Inflammatory macrophage (primary cell): ENCODE measurements at places on chromosomes 2 and 18.

DNA sequence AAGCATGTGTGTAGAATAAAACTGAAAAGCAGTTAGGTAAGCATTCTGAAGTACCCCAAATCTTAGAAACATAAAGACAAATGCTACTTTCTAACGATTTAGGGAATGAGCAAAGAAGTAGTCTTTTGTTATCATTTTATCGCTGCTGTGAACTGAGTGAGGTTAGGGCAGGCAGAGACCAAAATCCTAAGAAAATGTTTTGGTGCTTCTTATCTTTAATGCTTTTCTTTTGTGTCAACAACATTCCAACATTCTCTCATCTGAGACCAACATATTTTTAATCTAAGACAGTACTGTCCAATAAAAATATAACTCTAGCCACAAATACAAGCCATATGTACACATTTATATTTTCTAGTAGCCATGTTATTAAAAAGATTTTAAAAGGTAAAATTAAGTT is 789.4 kb upstream of the PIK3C3 start:
- no peak for DNase-seq

GRCh38 chr2:20578895-20579825 is 71.7 kb downstream of the HS1BP3 start:
- peak; percentile 25 for DNase-seq

DNA sequence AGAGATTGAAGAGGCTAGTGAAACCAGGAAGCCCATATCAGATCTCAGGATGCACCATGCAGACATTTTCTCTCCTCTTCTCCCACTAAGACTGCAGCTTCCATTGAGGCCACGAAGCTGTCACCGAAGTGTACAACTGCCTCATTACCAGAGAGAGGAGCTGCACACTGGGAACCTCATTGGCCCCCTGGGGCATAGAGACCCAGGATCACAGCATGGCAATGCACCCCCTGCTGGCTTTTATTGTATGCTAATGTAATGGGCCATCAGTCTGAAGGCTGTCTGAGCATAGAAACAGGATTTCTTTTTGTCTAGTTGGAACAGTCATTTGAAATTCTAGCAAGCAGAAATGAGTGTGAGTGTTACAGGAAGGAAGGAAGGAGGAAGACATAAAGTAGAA is 861.6 kb upstream of the CELF4 start:
- no peak for DNase-seq

GRCh38 chr18:67092141-67092540 is 424.4 kb downstream of the DSEL start:
- DNase-seq, result no peak

- no peak for DNase-seq
Observed at GRCh38 chr18:8411492-8411891, 197.7 kb upstream of the RAB12 start.

- no peak for DNase-seq
Observed at GRCh38 chr2:10120877-10121574, 1.5 kb upstream of the RRM2 start.

- DNase-seq, result no peak
Observed at GRCh38 chr2:149928011-149928410, 340.4 kb upstream of the MMADHC start.

GRCh38 chr18:68436485-68436884 is 278.4 kb downstream of the TMX3 start:
- peak; percentile 13 for DNase-seq

DNA sequence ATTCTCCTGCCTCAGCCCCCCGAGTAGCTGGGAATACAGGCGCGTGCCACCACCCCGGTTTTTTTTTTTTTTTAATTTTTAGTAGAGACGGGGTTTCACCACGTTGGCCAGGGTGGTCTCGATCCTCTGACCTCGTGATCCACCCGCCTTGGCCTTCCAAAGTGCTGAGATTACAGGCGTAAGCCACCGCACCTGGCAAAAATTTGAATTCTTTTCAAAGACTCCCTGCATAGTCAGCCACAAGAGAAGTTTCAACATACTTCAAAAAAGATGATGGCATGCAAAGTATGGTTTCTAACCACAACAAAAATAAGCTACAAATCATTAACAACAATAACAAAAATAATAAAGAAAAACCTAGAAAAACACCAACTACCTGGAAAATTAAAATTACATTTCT is 22.0 kb downstream of the HYCC2 start:
- DNase-seq, result no peak

DNA sequence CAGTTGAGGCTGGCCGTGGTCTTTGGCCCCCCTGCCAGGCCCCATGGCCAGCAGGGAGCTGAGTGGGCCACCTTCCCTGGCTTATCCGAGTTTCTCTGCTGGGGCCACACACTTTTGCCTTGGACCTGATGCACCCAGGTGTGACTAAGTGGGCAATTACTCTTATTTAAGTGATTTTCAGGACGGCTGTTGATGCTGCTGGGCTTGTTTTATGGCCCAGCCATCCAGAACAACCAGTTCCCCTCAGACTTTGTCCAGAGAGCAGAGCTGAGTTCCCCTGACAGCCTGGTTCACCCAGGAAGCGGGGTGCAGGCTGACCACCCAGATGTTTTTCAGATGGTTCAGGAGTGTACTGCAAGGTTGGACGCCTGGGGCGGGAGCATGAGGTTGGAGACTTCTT is 68.8 kb downstream of the GLI2 start:
- DNase-seq, result no peak
